ENCODE measurements at places on chromosomes 2 and 18.

- DNase-seq = peak; percentile 24
Measured at GRCh38 chr18:47100212-47100831, 50.0 kb downstream of the HDHD2 start.

DNA sequence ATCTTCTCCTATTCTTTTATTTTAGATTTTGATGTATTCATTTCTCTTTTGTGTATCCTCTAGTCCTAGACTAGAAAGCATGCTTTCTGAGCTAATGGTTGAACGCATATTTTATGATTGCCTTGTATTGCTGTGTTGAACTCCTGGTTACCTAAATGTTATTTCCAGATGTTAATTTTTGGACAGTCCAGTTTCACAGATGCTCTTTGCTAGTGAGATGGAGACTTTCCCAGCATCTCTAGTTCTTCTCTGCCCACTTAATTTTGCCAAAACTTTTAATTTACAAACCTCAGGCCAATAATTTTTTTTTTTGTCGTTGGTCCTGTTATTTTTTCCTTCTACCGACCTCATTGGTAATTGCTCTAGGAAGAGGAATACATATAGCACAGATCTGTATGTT is 153.2 kb downstream of the HAUS1 start:
- no peak for DNase-seq

- DNase-seq = no peak
Measured at GRCh38 chr18:79625924-79626561, 53.6 kb upstream of the CTDP1 start.

DNA sequence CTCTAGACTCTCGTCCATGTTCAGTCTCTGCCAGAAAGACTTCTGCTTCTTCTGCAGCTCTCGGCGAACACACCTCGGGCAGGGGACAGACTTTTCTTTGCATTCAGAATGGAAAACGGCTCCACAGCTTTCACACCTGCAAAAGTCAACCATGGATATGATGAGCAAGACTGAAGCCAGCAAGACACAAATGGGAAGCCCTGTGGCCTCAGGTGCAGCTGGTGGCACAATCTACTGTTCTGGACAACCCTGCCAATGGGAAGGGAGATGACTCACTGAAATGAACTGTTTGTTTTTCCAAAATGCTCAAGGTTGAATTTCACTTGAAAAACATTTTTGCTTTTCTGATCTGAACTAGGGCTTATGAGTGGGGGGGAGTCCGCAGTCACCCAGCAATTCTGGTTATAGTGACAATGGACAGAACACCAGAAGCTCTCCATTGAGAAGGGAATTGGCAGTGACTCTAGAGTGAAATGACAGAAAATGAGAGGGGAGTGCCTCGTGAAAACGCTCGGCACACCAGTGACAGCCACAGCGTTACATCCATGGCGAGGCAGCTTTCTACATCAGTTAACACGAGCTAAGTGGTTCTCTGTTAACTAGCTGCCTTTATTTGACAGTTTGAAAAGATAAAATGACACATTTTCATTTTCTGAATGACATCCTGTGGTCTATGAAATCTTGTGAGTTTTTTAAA is 58.8 kb upstream of the FZD5 start:
- no peak for DNase-seq

DNA sequence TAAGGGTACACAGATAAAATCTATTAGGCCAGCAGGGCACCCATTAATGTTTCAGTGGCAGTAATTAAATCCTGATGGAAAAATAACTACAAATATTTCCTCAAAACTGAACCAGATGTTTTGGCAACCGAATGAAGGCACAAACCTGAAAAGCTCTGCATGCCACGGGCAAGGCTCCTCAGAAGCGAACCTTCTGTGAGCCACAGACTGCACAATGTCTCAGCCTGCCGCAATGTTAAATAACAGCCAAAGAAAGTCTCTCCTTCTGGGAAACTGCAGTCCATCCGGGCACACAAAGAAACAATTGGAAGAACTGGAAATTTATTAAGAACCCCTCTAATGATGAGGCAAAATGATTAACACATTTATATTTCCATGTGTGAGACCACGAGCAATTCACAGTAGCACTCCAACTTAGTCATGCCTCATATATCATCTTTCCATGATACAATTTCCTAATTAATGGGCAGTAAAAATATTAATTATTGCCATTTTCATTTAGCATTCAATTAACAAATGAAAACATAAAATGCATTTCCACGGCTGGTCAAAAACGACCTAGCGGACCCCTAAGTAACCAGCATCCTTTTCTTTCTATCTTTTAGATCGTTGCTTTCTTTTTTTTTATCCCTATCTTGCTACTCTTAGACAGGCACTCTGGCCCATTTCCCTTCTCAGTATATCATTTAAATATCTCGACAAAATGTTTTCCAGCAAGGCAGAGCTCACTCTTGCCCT is 237.5 kb downstream of the EPHA4 start:
- no peak for DNase-seq

- peak; percentile 85 for DNase-seq
Measured at GRCh38 chr2:43127208-43127940, 99.0 kb downstream of the ZFP36L2 start.

- DNase-seq = no peak
Measured at GRCh38 chr2:197263077-197263476, 47.5 kb downstream of the ANKRD44 start.

GRCh38 chr2:55590810-55591440 is 26.5 kb downstream of the PPP4R3B start:
- DNase-seq = no peak

DNA sequence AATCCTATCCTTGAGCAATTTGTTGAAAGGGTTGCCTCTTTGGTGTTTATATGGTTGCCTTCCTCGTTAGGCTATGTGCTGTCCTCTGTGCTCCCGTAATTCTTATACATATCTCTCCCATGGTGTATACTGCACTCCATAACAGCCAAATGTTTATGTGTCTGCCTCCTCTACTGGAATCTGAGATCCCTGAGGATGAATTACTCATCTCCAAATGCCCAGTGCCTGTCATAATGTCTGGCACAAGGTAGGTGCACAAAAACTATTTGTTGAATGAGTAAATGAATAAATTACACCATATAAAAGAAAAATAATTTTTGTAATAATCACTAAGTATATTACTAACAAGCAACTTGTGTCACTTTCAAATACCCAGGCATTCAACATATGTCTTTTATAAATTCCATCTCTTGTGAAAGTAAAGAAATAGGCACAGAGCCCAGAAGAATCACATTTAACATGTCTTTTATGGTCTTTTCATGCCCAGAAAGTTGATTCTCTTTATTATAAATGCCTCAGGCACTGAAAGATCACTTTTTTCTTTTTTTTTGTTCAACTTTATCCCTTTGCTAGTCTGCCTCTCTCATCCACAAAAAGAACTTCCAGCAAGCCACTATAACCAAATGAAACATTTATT is 164.9 kb downstream of the CCDC148 start:
- no peak for DNase-seq

DNA sequence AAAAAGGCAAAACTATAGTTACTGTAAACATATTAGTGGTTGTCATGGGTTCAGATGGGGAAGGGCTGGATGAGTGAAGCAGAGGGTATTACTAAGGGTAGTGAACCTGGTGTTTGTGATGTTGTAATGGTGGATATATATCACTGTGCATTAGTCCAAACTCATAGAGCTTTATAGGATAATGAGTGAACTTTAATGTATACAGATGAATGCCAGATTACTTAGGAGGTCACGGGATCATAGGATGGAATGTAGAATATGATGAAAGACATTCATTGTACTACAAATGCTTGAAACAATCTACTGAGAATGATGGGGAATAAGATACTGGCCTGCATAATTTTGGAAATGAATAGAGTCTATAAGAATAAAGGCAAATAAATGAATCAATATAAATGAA is 226.7 kb upstream of the ZNF804A start:
- no peak for DNase-seq

- no peak for DNase-seq
Measured at GRCh38 chr2:174656676-174657176, 59.1 kb upstream of the WIPF1 start.

DNA sequence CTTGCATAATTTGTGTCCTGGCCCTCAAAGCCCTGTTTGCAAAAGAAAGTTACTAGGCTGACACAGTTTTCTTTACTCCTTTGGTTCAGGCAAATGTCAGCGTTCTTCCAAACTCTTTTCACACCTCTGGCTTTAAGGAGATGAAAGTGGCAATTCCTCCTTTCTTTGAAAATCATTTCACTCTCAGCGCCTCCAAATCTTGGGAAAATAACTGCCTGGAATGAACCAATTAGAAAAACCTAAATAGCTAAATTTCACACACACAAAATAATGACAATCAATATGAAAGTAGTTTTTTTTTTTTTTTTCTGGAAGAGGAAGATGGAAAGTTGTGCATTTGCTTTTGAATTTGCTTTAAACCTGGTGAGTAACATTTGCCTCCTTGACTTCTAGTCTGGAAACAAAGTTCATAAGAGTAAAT is 1.7 kb downstream of the MEIS1 start:
- no peak for DNase-seq

GRCh38 chr2:109265369-109265768 is 136.4 kb downstream of the SH3RF3 start:
- DNase-seq = peak; percentile 27

- no peak for DNase-seq
Measured at GRCh38 chr18:50193796-50194630, 934 bp downstream of the MYO5B start.

DNA sequence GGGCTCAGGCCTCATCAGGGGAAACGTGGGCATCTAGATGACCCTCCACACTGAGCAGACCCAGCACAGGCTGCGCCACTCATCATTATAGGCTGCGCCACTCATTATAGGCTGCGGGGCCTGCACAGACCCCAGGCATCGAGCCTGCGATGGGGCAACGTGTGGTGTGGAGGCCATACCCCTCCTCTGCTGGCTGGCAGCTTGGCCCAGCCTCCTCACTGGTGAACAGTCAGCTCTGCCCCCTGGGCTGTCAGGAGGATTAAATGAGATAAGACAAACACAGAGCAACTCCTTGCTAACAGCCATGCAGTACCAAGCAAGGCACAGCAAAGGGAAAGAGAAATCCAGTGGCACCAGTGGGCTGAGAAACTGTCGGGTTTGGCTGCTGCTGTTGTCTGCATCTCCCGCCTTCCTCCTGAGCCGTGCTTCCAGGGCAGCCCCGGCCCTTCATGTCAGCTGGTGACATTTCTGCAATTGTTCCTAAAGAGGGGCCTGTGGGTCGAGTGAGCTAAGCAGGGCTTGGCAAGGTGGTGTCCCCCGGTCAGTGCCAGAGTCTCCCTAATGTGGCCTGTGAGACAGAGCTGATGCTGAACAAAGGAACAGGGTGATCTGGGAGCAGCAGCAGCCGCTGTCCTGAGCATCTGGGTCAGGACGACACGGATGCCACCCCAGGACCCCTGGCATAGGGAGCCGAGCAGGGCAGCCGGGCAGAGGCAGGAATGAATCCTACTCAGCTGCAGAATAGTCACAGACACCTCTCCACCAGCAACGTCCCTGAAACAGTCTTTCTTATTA is 48.7 kb downstream of the RRM2 start:
- DNase-seq = no peak

GRCh38 chr2:158539176-158540005 is 82.6 kb downstream of the PKP4 start:
- DNase-seq = no peak

- DNase-seq = no peak
Measured at GRCh38 chr2:221153226-221153625, 418.9 kb downstream of the EPHA4 start.

GRCh38 chr2:191412353-191412752 is 167.1 kb downstream of the MYO1B start:
- no peak for DNase-seq

- no peak for DNase-seq
Measured at GRCh38 chr2:28465148-28465885, 30.5 kb upstream of the PLB1 start.

- no peak for DNase-seq
Measured at GRCh38 chr2:38215522-38215921, 139.6 kb upstream of the CYP1B1 start.

DNA sequence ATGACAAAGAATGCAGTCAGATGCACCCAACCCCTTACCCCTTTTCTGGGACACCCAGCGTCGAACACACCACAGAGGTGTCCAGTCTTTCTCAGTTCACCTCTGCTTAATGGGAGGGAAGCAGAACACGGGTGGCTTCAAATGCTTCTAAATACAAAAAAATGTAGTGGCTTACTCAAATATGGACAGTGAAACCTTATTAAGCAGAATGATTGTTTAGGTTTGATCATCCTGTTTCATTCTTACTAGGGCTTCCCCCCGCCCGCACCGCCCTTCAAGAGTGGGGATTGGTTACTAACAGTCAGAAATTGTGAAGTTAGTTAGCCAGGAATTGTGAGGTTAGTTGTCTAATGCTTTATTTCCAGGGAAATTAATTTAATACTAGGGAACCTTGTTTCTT is 21.6 kb downstream of the ATG16L1 start:
- no peak for DNase-seq

DNA sequence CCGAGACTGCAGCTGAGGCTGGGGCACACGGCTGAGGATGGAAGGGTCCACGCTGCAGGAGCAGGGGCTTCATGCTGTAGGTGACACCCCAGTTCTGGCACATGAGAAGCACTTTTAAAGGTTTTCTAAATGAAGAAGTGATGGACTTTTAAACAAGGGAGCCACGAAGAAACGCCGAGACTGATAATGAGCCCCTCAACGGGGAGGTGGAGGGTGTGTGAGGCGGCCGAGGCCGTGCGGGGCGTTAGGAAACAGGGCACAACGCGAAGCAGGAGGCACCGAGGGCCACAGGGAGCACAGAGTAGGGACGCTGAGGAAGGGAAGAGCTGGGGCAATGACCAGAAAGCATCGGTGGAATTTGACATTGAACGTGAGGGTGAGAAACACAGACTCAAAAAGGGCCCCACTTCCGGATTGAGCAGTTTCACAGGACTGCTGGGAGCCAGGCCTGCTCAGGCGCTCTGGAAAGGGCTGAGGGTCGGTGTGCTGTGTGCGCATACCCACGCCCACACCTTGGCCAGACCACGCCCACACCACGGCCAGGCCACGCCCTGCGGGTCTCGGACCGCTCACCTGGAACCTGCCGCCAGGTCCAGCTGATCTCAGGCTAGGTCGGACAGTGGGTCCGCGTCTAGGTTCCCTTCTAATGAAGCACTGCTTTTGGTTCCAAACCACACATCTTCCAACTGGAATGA is 115.7 kb downstream of the GYPC start:
- DNase-seq = no peak

- no peak for DNase-seq
Measured at GRCh38 chr2:42199626-42200025, 30.5 kb downstream of the EML4 start.

- DNase-seq = no peak
Measured at GRCh38 chr2:144519934-144520731, at the start of gene ZEB2. Gene ZEB2 (minus strand): TSS chr2:144520119. CDS start chr2:144517350, 2,769 bp downstream.

DNA sequence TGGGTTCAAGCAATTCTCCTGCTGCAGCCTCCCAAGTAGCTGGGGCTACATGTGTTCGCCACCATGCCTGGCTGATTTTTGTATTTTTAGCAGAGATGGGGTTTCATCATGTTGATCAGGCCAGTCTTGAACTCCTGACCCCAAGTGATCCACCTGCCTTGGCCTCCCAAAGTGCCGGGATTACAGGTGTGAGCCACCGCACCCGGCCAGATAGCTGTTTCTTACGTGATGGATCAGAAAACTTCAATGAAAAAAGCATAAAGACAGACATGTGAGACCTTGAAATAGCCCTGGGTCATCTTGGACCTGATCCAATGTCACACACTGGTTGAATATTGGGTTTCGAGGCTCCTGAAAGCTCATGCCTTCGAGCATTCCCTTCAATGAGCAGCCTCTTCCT is 66.7 kb upstream of the RTN4 start:
- DNase-seq = no peak
